Esophagus squamous epithelium (tissue), 5 donors: ENCODE measurements at places on chromosomes 4 and X. TPM values are rescaled to one million over a fixed set of nuclear protein-coding genes. Genes with fewer than 3 reads are reported as not detected.

The GPR50 gene
- total RNA-seq, result not detected

The GDPD2 gene
- total RNA-seq, result not detected

The FGFBP2 gene
- not detected for total RNA-seq

The IL9R gene
- 1.4 TPM for total RNA-seq

DNA sequence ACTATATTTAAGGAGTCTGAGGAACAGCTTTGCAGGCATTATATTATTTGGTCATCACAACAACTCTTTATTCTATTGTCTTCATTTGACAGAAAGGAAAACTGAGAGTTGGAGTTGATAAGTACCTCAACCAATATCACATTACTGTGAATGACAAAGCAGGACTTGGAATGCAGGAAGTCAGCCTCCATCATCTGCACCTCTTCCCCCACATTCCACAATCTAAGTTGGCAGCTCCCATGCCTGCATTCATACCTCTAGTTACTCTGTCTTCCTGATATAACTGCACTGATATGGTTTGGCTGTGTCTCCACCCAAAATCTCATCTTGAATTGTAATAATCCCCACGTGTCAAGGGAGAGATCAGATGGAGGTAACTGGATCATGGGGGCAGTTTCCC, 356.7 kb downstream of the GALNTL6 start:
- H3K4me1 ChIP-seq, result no peaks in the 10 kb centered on the region
- H3K27ac ChIP-seq, result no peak overlapping the region
- no peak for DNase-seq
- H3K36me3 ChIP-seq, result no peaks in the 10 kb centered on the region

GRCh38 chrX:118058924-118059323, 57.7 kb downstream of the KLHL13 start:
- H3K4me3 ChIP-seq, result no peak overlapping the region
- H3K36me3 ChIP-seq, result no peaks in the 10 kb centered on the region
- no peaks in the 10 kb centered on the region for H3K27me3 ChIP-seq
- no peak overlapping the region for H3K27ac ChIP-seq
- no peak for DNase-seq
- H3K4me1 ChIP-seq, result no peaks in the 10 kb centered on the region

DNA sequence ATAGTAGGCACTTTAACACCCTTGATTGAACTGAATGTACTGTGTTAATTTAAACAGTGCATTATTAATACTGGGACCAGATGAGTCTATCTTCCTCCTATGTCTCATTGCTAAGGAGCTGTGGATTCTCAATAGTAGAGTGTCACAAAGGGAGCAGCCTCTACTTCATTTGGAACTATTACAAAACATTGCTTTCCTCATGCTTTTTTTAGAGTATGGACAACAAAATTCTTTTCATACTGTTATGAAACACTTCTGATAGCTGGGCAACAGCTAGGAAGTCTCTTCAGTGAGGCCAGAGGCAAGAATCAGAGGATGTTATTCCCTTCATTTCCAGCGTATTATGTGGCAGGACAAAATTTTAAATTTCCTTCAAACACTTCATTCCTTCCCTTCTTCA, 160.8 kb downstream of the FBXO8 start:
- H3K4me3 ChIP-seq, result no peak overlapping the region
- no peaks in the 10 kb centered on the region for H3K36me3 ChIP-seq
- no peaks in the 10 kb centered on the region for H3K4me1 ChIP-seq
- H3K27me3 ChIP-seq, result no peaks in the 10 kb centered on the region
- H3K27ac ChIP-seq, result no peak overlapping the region
- DNase-seq, result no peak

- H3K27ac ChIP-seq, result no peak overlapping the region
- no peaks in the 10 kb centered on the region for H3K4me1 ChIP-seq
- no peaks in the 10 kb centered on the region for H3K27me3 ChIP-seq
- H3K4me3 ChIP-seq, result no peak overlapping the region
Measured at GRCh38 chrX:84932814-84933213, 70.9 kb upstream of the APOOL start.

GRCh38 chrX:1455948-1456280, 3.2 kb upstream of the ASMTL start:
- no peaks in the 10 kb centered on the region for H3K27me3 ChIP-seq
- H3K27ac ChIP-seq, result no peak overlapping the region
- no peaks in the 10 kb centered on the region for H3K36me3 ChIP-seq

DNA sequence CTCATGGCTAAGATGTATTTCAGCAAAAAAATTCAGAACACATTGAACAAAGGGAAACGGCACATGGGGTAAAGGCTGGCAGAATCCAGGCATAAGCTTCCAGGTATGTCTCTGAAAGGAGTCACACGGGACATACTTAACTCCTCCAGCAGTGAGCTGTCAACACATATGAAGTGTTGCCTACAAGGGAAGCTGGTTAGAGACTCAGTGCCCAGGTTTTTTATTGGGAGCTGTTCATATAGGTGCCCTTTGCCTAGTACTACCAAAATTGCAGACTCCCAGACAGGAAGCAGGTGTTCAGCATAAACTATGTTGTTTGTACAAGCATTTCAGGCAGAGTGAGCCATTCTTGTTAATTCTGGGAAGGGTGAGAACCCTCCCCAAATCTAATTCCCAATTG, 77.4 kb upstream of the PUDP start:
- no peak for DNase-seq
- no peaks in the 10 kb centered on the region for H3K27me3 ChIP-seq
- H3K27ac ChIP-seq, result no peak overlapping the region
- H3K4me1 ChIP-seq, result no peaks in the 10 kb centered on the region
- no peaks in the 10 kb centered on the region for H3K36me3 ChIP-seq

DNA sequence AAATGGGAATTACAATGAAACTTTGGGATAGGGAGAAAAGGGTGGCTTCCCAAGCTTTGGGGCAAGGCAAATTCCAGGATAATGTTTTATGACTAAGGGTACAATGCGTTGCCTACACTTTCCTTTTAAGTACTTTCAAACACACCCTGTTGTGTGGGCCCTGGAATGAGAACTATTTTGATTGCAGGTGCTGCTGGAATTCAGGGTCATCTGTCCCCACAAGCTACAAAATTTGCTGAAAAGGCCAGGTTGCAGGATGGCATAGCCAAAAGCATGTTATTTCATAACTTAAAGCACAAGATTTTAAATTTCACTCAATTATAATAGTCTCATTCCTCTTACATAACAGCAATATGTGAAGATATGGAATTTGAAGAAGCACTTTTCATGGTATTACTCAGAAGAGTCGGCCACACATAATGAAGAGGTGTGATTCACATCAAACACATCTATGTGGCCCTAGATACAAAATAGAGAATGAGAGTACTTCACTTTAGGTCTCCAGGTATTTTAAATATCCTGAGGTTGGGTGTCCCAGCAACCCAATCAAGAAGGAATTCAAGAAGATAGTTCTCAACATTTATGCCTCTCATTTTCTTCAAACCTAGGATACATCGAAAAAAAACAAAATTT, 89.3 kb downstream of the APBB2 start:
- H3K4me3 ChIP-seq, result no peak overlapping the region
- peaks cover 41% of the 10 kb centered on the region for H3K4me1 ChIP-seq

- H3K36me3 ChIP-seq, result no peaks in the 10 kb centered on the region
- no peak overlapping the region for H3K4me3 ChIP-seq
- no peak overlapping the region for H3K27ac ChIP-seq
- DNase-seq, result no peak
- no peaks in the 10 kb centered on the region for H3K27me3 ChIP-seq
Measured at GRCh38 chr4:103032574-103032973, 13.1 kb upstream of the SLC9B1 start.
